ENCODE measurements at places on chromosomes 7 and 10.

DNA sequence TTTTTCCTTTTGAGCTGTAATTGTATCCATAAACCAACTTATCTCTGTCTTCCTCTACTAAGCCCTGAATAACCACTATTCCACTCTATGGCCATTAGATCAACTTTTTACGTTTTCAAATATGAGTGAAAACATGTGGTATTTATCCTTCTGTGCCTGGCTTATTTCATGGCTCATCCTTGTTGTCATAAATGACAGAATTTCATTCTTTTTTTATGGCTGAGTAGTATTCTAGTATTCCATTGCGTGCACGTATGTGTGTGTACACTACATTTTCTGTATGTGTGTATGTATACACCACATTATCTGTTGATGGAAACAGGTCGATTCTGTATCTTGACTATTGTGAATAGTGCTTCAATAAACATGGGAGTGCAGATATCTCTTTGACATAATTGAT is 11.1 kb downstream of the CDK1 start:
- no peak for DNase-seq

- DNase-seq, result no peak
Measured at GRCh38 chr10:132305654-132306342, 2.0 kb downstream of the STK32C start.

DNA sequence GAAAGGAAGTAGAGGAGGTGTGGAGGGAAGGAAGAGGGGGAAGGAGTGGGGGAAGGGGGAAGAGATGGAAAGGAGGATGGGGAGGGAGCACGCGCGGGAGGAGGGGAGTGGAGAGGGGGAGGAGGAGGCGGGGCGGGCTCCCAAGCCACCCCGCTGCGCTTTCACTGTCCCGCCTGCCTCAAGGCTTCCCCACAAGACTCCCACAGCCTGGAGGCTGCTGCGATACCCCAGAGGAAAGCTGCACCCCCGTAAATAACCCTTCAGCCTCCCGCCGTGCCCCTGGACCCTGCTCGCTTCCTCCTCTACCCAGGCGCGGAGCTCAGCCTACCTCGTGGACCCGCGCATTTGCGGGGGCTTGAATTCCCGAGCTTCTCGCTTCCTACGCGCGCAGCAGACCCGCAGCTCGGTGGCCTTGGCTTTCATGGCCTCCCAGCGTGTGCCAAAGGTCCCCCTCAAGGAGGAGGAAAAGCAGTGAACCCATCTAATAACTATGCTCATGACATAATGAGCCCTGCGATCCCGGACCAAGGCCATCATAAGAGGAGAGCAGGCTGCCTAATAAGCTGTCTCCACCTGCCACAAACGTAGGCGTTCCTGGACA is at the start of gene C10orf67:
C10orf67 (minus strand) TSS at position 557 of the 601 bp plus-strand sequence; CDS start at position 534, 23 bp downstream.
- DNase-seq, result peak; percentile 29

GRCh38 chr10:60270426-60270825 is 119.2 kb downstream of the ANK3 start:
- no peak for DNase-seq

DNA sequence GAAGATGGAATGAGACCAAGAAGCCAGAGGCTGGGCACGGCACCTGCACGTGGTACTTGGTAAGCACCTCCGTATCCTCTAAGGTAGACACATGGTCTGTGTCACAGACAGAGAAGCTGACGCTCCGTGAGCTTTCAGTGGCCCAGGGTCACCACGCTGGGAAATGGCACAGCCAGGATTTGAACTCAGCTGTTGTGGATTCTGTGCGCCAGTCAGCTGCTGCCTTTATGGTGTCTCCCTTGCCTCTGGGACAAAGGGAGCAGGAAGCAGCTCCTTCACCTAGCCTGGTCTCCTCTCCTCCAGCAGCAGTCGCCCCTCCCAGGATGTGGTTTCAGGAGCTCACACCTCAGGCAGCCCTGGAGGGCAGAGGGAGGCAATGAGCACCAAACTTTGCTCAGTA is 110.8 kb downstream of the ARHGAP22 start:
- no peak for DNase-seq

DNA sequence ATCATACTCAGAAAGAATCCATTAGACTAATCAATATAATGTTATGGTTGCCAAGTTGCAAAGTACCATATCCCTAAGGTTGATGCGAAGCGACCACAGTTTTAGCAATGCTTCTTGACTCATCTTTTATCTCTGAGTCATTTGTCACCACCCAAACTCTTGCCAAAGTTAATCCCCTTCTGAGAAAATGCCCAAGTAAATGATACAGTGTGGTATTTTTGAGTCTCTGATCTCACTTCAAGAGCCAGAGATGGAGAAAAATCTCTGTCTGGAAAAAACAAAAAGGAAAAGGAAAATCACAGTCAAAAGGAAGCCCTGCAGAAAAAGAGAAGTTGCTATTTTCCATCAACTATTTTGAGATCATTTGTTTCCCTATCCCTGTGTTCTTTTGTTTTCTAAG is 26.7 kb upstream of the OTUD1 start:
- DNase-seq, result no peak

GRCh38 chr10:200405-200804 is 65.2 kb downstream of the ZMYND11 start:
- no peak for DNase-seq

- no peak for DNase-seq
Measured at GRCh38 chr10:1049425-1049958, 573 bp upstream of the IDI1 start.

GRCh38 chr7:26198133-26198780 is 2.3 kb downstream of the HNRNPA2B1 start:
- DNase-seq, result no peak

- no peak for DNase-seq
Measured at GRCh38 chr10:79295563-79295962, 51.7 kb upstream of the PPIF start.

DNA sequence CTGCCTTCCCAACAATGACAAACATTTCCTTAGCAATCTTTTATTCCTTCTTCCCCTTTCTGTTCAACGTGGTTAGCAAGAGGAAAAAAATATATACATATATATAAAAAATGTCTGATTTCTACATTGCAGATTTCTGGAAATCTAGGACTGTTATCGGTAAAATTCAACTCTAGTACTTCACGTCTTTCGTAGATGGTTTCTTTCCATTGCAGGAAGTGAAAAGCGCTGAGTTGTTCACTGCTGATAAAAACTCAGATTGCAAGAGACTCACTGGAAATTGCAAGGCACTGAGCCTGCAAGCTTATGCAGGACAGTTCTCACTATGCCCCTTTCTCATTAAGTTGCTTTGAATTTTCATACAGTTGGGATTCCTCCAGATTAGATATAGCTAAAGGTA is 23.9 kb downstream of the KIN start:
- no peak for DNase-seq
